NCI-H1417 treated with DMSO at 0.1 percent for 48 hours (cell line): ENCODE measurements at places on chromosomes 2 and 18.
A peak's percentile ranks its signal among the peaks of the same experiment; 100 is the strongest.

DNA sequence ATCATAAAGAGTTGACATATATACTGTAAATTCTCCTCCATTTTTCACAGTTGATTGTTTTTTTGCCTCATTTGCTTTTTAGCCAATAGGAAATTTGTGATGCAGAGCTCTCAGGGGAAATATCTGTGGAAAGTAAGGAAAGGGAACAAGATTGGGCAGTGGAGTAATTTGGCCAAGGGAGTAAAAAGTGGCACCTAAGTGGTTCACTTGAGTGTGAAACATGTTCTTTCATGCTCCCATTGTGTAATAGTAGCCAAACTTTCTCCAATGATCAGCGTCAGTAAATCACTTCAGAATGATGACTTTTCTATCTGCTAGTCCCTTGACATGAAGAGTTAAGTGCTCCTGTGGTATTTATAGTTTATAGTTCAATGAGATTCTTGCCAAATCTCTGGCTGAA is 141.9 kb upstream of the KCNJ3 start:
- DNase-seq, result no peak

DNA sequence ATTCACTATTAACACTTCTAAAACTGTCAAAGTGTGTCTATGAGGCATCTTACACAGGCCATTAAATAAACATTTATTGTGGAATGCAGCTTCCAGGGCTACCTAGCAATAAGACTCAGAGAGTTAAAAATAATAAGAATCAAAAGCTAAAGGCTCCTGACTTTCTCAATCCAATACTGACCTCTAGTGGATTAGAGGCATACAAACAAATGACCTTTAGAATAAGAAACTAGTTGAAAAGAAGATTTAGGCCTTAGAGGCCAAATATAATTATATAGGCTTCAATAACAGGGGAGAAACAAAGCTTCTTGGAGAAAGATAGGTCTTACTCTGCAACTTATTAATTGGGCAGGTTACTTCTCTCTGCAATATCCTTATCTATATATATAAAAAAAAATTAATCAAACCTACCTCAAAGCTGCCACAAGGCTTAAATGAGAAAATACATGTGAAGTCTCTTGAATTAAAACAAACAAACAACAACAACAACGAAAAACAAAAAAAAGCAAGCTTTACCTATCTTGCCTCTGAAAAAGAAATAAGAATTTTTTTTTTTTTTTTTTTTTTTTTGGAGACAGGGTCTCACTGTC is 246.1 kb downstream of the EXOC6B start:
- peak; percentile 57 for DNase-seq

- no peak for DNase-seq
Measured at GRCh38 chr18:73218293-73218692, 350.5 kb upstream of the NETO1 start.

DNA sequence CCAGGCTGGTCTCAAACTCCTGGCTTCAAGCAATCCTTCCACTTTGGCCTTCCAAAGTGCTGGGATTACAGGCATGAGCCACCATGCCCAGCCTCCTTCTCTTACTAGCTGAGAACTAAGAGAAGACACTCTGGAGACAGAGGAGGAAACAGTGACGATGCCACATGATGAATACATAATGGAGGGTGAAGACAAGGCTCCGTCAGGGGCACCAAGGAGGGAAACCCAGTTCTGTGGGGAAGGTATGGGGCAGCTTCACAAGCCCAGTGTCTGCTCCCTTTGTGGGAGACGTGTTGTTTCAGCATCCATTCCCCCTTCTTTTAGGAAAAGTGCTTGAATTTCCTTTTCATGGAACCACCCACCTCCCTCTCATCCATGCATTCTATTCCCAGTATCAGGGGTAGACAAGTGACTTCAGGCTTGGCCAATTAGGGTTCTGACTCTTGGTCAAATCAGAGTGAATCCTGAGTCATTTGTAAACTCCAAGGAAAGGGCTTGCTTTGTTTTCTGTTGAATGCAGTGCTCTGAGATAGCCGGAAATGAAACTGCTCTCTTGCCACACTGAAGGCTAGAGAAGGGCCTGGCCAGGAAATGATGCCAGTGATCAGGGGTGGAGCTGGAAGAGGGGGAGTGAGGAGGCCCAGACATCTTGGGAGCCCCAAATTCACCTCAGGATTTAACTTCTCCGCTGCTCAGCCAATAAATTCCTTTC is 23.7 kb downstream of the TMEM127 start:
- no peak for DNase-seq

DNA sequence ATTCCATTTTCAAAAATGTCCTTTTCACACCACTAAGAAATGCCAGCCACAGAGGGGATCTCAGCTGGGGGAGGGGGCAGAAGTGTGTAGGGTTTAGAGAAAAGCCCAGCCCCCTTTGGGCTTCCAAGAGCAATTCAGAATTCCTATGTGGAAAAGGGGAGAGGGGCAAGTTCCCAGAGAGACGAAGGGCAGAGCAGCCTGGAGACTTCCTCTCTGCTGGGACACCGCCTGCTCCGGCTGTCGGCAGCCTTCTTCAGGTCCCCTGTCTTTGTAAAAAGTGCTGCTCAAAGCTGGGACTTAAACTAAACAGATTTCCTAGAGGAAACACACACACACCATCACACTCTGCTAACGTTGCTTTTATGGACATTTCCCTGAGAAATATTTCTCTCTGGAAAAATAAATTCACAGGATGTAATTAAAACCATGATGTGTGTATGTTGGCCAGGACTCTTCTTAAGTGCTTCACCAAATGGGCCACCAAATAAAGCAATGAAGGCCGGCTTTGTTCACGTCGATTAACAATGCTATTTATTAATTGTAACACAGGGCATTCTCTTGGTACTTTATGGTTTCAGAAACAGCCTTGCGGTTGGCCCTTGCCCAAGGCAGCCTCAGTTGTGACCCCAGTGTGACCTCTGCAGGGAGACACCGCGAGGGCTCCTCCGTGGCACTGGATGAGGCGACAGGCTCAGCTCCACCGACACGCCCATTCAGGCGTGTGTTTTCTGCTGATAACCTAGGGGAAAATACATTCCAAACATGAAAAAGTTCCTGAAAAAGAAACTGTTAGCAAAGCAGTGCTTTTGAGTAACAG is 5.6 kb upstream of the ASB1 start:
- no peak for DNase-seq

- no peak for DNase-seq
Measured at GRCh38 chr18:78716022-78716421, 263.6 kb upstream of the SALL3 start.

DNA sequence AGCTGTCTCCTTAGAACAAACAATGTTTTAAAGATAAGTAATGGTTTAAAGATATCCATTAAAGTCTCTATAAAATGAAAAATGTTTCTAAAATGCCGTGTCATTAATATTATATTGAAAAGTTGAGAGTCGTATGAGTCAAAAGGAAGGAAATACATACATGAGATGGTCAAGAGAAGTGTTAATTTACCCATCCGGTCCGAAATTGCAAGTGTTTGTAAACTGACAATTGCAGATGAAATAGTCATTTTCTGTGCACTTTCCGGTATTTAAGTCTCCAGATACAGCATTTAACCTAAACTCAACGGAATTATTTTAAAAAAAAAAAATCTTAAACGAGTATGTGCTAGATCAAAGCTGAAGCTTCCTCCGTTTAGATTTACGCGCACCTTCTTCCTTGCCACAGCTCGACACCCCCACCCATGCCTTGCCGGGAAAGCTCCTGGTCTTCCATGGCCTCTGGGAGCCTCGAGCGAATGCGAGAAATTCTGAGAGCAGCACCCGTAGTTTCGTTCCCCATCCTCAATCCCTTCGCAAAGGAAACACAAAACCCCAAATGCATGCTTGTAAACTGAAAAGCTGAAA is 1.8 kb downstream of the DSC3 start:
- DNase-seq, result no peak

GRCh38 chr2:213152065-213152794 is 818 bp upstream of the IKZF2 start:
- DNase-seq, result no peak

GRCh38 chr18:48828194-48828545 is 122.6 kb downstream of the SMAD7 start:
- no peak for DNase-seq

DNA sequence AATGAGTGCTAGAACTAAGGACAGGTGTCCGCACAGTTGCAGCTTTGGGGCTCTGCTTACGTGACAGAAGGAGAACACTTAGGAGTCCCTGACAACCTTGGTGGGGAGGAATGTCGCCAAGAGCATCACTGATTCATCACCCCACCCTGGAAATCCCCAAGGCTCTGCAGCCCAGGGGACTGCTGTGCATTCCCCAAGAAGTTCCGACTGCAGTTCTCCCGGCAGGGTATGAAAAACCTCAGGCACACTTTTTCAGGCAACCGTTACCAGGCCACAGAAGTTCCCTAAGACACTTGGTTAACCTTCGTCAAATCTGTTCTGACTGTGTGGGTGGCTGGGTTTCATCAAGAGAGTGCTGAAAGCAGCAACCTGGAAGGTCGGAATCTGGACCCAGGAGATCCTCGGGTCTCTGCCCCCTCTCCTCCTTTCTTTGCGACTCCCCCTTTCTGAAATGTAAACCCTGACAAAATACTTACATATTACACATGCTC is 192.1 kb upstream of the CXCR4 start:
- DNase-seq, result no peak

GRCh38 chr18:49756671-49757362 is 56.5 kb downstream of the ACAA2 start:
- DNase-seq, result no peak

DNA sequence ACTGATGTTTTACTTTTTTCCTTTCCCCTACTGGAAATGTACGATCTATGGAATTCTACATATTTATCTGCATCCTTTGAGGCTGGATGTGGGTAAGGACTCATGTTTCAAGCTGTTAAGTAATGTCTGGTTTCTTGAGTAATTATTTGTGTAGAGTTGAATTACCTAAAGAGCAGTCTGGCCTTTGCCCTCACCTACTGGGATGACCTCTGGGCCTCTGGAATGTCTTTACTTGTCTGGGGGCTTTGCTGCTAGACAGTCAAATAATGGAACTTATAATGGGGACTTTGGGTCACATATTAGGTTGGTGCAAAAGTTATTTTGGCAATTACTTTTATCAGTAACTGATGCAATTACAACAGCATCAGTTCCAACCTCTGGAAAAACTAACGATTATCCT is 244.7 kb downstream of the CCDC178 start:
- no peak for DNase-seq

DNA sequence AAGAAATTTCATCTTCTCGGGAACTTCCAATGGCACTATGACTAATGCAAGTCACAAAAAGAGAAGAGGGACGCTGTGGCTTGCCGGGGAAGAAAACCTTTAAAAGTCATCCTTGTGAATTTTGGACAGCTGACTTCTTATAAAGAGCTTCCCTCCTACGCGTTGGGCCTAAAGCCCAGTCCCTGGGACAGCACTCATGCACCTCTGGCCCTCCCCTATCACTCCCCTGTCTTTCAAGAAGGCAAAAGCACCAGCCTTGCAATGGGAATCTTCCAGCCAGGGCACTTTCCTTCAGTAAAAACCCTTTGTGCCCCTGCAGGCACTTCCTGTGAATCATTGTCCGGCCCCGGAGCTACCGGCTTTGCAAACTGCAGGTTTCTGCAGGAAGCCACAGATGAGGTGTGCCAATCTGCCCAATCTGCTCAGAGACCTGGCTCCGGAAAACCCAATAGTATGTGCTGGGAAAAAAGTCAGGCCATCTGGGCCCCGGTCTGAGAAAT is 7.1 kb downstream of the MREG start:
- DNase-seq, result no peak

DNA sequence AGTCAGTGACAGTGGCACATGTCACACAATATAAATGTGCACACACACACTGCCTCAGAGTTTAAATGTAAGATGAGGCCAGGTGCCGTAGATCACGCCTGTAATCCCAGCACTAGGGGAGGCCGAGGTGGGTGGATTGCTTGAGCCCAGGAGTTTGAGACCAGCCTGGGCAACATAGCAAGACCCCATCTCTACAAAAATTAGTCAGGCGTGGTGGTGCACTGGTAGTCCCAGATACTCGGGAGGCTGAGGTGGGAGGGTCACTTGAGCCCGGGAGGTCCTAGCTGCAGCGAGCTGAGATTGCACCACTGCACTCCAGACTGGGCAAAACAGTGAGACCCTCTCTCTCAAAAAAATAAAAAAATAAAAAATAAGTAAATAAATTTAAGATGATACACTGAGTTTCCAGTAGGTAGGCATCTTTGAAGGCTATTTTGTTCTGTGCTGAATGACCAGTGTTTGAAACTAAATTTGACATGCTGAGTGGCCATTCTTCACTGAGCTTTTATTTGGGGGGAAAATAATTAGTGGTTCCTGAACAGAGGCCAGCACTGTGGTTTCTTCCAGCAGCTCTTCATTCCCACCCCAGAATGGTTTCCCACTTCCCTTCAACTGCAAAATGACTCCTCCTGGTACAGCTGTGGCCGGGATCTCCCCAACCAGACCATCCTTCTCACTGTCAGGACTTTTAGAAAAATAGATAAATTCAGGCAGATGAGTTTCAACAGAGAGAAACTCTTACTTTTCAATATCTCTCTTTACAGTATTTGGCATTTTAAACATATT is 44.9 kb downstream of the PSMG2 start:
- no peak for DNase-seq

DNA sequence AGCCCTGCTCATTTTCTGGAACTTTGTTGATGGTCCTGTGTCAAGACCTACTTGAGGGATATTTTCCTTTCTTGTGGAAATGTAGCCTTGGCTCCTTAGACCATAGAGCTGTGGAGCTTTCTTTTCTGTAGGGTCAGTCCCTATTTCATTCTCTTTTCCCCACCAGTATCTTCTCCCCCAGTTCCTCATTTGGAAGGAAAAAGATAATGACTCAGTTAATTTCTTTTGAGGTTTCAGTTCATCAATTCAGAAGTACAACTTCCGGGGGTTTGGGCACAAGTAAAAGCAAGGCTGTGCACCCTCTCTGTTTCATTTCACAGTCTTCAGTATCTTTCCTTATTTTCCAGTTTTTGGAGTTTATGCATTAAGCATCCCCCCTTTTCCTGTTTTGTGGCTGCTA is 70.7 kb downstream of the CDC42EP3 start:
- no peak for DNase-seq

DNA sequence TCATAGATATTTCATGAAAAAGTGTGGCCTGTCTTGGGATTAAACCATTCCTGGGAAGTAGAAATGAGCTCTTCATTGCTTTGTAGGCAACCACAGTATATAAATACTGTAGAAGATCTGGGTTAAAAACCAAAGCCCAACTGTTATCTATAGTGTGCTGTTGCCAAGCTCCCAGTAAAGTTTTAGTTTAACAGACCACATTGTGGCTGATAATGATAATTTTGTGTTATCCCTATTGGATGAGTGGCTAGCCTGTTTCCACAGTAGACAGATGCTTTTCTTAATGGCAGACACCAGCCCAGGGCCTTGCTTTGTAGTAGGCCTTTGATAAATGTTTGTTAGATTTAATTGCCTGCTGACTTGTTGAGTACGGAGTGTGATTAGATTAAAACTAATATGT is 52.1 kb downstream of the FMNL2 start:
- no peak for DNase-seq
